ENCODE measurements at places on chromosomes 12 and 14. TPM values are rescaled to one million over a fixed set of nuclear protein-coding genes. Genes with fewer than 3 reads are reported as not detected.
A peak's percentile ranks its signal among the peaks of the same experiment; 100 is the strongest.

DNA sequence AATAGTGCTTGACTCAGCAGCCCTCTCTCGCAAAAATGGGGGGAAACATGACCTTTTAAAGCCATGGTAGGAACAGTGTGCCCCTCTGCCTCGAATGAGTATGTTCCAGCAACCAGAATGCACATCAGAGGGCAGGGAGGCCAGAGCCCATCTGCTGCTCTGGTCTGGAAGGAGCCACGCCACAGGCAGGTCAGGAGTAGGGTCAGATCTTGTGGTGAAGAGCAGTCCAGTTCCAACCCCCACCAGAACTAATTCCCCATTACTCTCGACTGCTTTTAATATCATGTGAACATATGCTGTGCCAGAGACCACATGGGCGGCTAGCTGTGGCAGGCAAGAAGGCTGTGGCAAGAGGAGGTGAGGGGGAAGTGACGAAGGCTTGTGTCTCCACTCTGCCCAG lies 34.6 kb upstream of the TMX1 start:
- DNase-seq = no peak

Gene SSTR1
- total RNA-seq = 1.2 TPM

- peak; percentile 40 for DNase-seq
These were observed 90.3 kb downstream of the C12orf75 start for GRCh38 chr12:105420659-105421240.

GRCh38 chr14:70827752-70828151 lies 18.4 kb upstream of the MAP3K9 start:
- no peak for DNase-seq

GRCh38 chr12:92094751-92095161 lies 50.9 kb downstream of the BTG1 start:
- DNase-seq = no peak

DNA sequence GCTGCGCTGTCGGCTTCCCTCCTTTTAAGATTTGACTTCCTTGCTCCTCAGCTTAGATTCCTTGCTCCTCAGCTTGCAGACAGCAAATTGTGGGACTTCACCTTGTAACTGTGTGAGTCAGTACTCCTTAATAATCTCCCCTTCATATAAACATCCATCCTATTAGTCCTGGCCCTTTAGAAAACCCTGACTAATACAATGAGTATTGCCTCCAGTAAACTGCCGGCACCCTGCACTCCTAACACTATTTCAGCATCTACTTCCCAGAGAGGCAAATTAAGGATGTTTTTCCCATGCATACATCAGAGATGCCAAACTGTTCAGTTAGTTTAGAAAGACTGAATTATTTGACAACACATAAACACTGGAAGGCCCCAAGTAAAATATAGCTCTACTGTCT lies 611.3 kb upstream of the TMEM132C start:
- DNase-seq = no peak

GRCh38 chr14:39015360-39015961 lies 87.6 kb downstream of the SEC23A start:
- peak; percentile 10 for DNase-seq

DNA sequence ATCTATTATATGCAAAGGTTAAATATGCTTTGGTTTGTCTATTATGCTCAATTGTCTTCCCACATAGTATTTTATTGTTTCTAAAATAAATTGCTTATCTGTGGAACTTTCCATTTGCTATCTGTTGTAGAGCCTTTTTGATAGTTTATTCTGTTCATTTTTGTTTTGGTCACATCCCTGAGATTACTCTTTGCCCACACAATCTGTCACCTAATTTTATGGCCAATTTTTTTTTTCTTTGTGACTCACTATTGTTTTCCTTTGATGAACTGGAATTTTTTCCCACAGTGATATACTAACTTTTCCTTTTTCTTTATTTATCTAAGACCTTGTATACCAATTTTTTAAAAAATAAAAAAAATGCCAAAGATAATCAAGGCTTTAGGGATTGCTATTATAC lies 61.1 kb downstream of the RASSF9 start:
- DNase-seq = no peak

GRCh38 chr14:35047976-35048513 lies 2.0 kb downstream of the FAM177A1 start:
- no peak for DNase-seq

Gene SYCP3
- total RNA-seq = not detected

Gene ADAM20
- total RNA-seq = not detected

- DNase-seq = no peak
These were observed 52.3 kb downstream of the IPO8 start for GRCh38 chr12:30643366-30643765.

Measured in Caki2 (cell line).